IMR-90 (cell line): ENCODE measurements at places on chromosomes 6 and 20. TPM values are rescaled to one million over a fixed set of nuclear protein-coding genes. Genes with fewer than 3 reads are reported as not detected.
A peak's percentile ranks its signal among the peaks of the same experiment; 100 is the strongest.

The FRK gene
- total RNA-seq, result under 0.01 TPM in 2 replicates

The MACROD2 gene
- 0.28 TPM in 1 of 2 replicates, not detected in the other for total RNA-seq

The EPB41L1 gene
- 12.5 and 13.9 TPM in 2 replicates for total RNA-seq

The ADGRF1 gene
- not detected in 2 replicates for total RNA-seq

The SLC25A27 gene
- total RNA-seq, result 0.28 TPM in 1 of 2 replicates, not detected in the other

The UBE2C gene
- 43.4 and 43.6 TPM in 2 replicates for total RNA-seq

The ADGRF5 gene
- not detected in 2 replicates for total RNA-seq

GRCh38 chr6:101003075-101003474, 121.9 kb upstream of the ASCC3 start:
- no peak for DNase-seq

DNA sequence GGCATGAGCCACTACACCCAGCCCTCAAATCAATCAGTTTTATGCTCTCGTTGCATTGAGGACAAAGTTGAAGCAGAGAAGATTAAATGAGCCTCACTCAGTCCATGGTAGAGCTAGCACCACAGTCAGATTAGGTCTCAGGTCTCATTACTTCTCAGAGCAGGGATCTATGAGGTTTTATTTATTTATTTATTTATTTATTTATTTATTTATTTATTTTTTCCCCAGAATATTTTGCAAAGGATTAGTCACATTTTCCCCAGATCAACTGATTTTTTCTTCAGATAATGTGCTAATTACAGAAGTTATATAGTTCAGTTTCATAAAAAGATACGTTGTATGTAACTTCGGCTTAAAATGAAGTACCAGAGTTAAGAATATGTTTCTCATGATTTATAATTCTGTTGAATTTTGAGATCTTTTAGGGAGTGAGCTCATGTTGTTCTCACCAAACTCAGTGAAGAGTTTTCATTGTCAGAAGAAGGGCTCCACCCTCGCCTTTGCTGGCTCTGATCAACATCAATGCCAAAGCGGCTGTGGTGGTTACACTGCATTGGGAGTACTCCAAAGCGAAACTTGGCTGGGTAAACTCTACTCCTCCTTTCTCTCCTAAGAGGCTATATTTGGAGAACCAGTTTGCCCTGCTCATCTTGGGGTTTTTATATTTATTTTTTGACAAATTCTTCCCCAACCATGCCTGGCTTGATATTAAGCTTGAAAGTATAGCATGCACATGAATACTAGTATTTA, 12.9 kb upstream of the ID4 start:
- no peak for DNase-seq

GRCh38 chr6:63643862-63644261, 8.3 kb downstream of the PHF3 start:
- DNase-seq, result peak; percentile 11

GRCh38 chr6:99612551-99613408, 6.1 kb downstream of the PRDM13 start:
- no peak for DNase-seq

GRCh38 chr6:9482030-9482738, 932.7 kb downstream of the TFAP2A start:
- peak; percentile 96 for DNase-seq

GRCh38 chr20:42532831-42533230, 656.9 kb downstream of the PTPRT start:
- no peak for DNase-seq

- DNase-seq, result no peak
Observed at GRCh38 chr6:160960839-160961238, 30.7 kb upstream of the MAP3K4 start.
